ENCODE measurements at places on chromosomes 7 and 10.

DNA sequence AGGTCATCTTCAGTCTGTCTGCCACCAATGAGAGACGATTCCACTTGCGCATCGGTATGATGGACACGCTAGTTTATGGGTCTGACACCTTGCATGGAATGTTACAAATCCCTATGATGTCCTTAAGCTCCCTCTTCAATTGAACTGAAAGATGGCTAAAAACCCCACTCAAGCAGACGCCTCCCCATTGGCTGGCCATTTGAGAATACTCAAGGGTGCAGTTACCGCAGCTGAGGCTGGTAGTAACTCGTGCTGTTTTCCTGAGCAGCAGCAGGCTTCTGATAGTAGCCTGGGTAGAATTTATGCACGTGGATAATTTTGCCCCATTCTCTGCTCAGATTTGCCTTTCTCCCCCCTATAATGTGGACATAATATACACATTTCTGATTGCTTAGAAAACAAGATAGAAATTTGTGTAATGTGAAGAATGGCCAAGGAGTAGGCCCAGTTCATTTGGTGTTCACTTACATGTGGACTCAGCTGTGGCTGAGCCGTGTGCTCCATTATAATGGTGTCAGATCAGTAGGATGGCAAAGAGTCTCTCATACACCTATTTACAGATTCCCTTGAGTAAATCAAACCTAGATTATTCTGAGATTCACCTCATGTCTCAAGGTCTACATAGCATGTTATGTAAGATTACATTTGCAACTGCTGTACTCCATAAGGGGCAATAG is 142.8 kb downstream of the HIBADH start:
- DNase-seq: no peak

GRCh38 chr10:126732868-126733267 is 62.4 kb upstream of the C10orf90 start:
- DNase-seq: no peak

DNA sequence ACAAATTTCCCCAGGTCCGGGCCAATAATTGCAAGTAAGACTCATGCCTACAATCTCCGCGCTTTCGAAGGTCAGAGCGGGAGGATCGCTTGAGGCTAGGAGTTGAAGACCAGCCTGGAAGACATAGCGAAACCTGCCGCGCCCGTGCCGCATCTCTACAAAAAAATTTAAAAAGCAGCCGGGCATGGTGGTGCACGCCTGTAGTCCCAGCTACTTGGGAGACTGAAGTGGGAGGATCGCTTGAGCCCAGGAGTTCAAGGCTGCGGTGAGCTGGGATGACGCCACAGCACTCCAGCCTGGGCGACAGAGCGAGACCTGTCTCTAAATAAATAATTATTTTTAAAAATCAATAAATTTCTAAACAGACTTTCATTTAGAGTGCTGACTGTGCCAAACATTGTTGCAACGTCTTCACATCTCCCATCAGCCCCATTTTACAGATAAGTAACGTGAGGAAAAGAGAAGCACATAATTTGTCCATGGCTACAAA is 494 bp upstream of the CFAP43 start:
- no peak for DNase-seq

DNA sequence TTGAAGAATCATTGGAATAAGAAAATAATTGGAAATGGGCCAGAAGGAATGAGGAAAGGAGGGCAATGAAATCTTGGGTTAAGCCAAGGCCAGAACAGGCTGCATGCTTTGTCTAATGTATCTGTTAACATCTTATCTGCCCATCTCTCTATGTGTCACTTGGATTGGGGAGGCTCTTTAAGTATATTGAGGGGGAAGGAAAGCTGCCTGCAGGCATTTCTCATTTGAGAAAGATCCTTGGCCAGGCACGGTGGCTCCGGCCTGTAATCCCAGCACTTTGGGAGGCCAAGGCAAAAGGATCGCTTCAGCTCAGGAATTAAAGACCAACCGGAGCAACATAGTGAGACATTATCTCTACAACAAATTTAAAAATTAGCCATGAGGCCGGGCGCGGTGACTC is 14.3 kb downstream of the PCBD1 start:
- no peak for DNase-seq

- DNase-seq: no peak
These were observed 108.3 kb downstream of the SLC25A40 start for GRCh38 chr7:87767827-87768226.

- no peak for DNase-seq
These were observed 88.3 kb downstream of the C10orf105 start for GRCh38 chr10:71631007-71631861.

DNA sequence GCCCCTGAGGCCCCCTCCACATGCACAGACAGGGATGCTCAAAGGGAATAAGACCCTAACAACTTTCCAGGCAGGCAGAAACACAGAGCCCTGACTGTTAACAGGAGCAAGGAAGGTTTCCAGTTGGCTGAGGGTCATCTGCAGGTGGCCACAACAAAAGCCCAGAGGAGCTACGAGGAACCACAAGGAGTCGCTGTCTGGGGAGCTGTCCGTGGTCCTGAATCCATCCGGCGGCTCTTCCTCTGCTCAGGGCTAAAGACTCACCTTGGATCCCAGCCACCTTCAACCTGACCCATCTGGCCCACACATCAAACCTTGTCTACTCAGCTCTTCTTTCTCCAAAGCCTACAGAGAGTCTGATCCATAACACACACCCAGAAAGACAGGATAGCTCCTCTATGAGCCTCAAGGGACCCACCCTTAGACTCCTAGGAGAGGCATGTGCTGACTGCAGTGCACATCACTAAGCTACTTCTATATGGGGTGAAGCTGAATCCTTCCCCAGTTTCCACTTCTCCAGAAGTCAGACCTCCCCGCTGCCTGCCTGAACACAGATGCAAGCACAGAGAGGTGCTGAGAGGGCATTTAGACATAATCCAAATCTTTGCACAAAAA is 104.0 kb downstream of the SLIT1 start:
- DNase-seq: peak; percentile 58

DNA sequence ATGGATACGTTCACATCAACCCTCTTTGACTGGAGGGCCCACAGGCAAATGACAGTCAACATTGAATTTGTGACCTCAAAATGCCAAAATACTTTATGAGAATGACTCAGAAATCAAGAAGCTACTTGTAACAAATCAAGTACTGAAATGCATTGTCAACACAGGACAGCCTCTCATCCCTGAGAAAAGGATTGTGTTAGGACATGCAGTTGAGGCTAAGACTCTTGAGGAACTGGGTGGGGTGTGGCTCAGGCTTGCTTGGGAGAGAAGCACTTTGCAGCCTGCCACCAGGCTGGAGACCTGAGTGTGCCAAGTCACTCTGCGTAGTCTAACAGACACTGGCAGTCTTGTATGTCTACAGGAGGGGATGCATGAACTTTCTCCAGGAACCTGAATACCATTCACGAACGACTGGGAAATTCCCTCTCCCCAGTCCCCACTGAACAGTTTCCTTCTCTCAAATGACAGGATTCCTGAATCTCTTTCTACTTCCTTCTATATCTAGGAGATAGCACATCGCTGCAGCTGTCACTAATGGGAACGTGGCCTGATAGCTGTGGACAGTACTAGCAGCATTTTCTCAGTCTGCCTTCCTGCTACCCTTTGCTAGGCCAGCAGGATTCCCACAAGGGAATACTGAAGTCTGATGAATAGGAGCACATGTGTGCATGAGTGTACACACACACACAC is 3.3 kb upstream of the SMO start:
- no peak for DNase-seq

DNA sequence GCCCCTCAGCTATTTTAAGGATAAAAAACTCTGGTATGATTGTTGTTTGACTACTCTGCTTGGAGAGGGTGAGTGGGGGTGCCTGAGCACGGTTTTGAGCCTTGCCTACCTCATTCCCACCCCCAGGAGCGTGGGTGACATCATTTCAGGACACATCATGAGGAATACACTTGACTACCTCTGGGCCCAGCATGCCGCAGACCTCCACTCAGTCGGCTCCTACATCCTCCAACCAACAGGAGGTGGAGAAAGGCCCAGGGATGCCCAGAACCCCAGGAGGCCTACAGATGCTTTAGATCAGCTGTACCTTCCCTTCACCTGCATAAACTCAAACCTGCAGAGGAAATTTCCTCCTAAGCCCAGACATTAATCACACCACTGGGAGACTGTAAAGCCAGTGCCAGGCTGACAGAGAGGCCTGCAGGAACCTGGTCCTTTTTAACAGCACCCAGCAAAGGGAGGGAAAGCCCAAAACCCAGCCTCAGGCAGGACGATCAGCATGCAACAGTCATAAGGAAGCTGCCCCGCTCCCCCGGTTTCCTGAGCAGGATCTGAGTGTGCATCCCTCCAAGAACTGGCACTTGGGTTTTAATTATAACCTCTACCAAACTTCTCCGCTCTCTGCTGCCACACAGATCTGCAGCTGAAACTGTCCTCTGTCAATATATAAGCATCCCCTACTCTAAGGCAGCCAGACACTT is 61.7 kb upstream of the ZNRF2 start:
- no peak for DNase-seq

DNA sequence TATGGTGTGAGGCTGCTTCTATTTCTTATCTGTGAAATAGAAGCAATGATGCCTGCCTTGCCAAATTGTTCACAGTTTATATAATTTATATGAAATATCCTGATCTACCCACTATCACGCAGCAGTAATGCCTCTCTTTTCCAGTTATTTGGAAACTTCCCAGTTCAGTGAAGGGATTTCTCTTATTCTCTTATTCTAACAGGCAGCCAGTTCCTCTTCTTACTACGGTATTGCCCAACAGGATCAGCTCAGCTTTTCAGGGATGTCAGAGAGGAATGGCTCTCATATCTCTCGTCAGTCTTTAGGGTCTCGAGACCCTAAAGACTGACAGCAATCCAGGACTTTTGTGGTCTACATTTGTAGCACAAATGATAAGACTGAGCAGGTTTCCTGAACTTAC is 215.6 kb downstream of the CREB5 start:
- DNase-seq: no peak

DNA sequence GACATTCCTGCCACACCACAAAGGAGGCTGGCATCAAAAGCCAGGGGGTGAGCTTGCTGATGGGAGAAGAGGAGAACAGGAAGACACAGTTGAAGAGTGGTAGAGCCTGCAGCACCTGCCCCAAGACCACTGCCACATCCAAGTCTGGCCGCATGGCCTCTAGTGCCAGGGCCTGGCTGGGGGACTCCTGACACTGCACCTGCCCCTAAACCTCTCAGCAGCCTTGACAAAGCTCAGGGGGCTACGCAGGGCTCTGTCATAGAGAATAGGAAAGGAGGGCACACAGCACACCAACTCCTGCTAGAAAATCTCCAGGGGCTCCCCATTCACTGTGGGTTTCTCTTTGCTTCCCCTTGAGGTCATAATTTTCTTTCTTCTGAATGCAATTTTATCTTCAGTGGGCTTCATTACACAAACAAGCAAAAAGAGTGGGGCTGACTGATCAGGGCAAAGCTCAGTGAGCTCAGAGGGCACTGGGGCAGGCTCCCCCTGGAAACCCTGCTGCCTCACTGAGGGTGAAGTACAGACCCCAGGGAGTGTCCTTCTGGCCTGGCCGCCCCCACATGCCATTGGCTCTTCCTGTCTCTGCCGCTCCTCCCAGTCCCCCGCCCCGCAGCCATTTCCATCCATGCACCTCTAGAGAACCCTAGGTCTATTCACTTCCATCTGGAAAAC is 37.2 kb downstream of the VOPP1 start:
- DNase-seq: no peak

- DNase-seq: no peak
These were observed 36.0 kb upstream of the NRP1 start for GRCh38 chr10:33370434-33370930.

DNA sequence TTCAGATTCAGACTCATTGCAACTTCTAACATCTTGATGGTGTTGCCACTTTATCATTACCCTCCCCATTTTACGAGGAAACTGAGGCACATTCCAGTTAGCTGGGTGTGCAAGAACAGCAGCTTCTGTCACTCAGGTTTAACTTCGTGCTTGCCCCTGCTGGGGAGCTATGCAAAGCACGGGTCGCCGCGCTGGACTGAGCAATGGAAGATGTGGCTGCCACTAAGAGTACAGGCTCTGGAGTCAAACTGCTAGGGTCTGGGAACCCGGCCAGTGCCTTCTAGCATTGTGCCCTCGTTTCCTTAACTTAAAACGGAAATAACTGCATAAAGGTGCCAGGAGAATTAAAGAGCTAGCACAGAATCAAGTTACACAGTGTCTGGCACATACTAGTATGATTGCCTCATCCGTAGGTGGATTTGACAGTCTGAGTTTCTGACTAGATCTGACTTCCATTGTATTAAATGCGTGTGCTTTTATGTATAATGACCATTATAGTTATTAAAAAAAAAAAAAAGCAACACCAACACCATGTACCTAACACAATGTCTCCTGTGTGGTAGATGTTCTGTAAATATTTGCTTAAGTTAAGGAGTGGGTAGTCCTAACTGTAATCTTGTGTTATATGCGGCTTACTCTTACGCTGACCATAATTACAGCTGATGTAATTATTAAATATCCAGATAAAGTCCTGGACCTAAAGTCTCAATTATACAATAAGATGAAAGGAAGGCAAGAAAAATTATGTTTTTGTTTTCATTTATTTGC is 842 bp downstream of the ZNF22 start:
- DNase-seq: no peak

- DNase-seq: no peak
These were observed 229.8 kb downstream of the FGFR2 start for GRCh38 chr10:121368347-121369025.

DNA sequence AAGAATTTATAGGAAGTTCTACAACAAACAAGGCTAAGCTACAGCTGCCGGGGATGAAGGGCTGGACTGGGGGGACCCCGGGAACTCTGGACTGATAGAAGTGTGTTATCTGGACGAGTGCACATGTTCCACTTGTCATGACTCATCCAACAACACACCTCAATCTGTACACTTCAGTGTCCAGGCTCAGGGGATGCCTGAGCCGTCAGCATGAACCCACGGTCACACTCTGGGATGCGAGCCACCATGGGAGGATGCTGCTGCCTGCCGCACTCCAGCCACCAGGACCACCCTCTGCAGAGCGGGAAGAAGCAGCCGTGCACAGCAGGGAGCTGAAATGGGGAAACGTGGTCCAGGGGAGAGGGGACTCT is 67.5 kb downstream of the MAD1L1 start:
- DNase-seq: no peak

DNA sequence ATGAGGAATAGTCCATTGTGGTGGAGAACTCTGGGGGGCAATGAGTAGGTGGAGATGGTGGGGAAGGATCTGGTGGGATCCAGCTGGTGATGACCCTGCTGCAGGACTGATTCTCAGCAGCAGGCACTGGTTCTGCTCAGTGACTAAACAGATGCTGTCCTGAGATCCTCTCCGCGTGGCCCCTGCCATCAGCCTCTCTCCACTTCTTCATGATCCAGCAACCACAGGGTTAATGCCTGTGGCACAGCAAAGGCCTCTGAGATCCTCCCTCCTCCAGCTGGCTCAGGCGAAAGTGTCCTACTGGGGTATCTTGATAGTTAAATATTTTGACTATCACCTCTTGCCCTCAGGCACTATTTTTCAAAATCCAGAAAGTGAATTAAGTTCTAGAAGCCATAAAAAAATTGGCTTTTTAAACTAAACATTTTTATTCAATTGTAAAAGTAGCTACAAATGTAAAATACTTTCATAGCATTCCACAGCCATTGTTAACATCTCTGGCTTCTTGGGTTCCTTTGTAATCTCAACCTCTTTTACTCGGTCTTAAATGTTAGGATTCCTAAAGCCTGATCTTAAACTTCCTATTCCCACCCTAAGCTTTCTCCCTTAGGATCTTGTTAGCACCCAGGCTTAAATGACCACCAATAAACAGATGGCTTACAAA is 13.1 kb downstream of the PLAU start:
- DNase-seq: no peak

- no peak for DNase-seq
These were observed 148.4 kb downstream of the PLXDC2 start for GRCh38 chr10:19964625-19965024.

- no peak for DNase-seq
These were observed 103.6 kb downstream of the ELMO1 start for GRCh38 chr7:37344886-37345579.

Data from memory B cell (primary cell).